PC-9 (cell line): ENCODE measurements at places on chromosomes 6 and 20. TPM values are rescaled to one million over a fixed set of nuclear protein-coding genes. Genes with fewer than 3 reads are reported as not detected.

MTHFD1L gene
- total RNA-seq = 53.3 and 65.8 TPM in 2 replicates

MAPK13 gene
- total RNA-seq = 141 and 146 TPM in 2 replicates

BTN1A1 gene
- not detected in 2 replicates for total RNA-seq

THBD gene
- total RNA-seq = 1.7 and 3.0 TPM in 2 replicates

TREM2 gene
- total RNA-seq = not detected in 2 replicates

XKR7 gene
- total RNA-seq = not detected in 2 replicates

BEND3 gene
- 3.4 and 3.8 TPM in 2 replicates for total RNA-seq

ENPP4 gene
- 6.2 and 7.1 TPM in 2 replicates for total RNA-seq

FOXS1 gene
- total RNA-seq = not detected in 2 replicates

MYB gene
- 0.95 and 1.8 TPM in 2 replicates for total RNA-seq

FGD2 gene
- 0.50 and 0.55 TPM in 2 replicates for total RNA-seq

CALHM6 gene
- not detected in 2 replicates for total RNA-seq

MAP3K7 gene
- total RNA-seq = 28.3 and 31.9 TPM in 2 replicates

TFAP2D gene
- total RNA-seq = not detected in 2 replicates

SLC12A5 gene
- total RNA-seq = 6.0 and 8.7 TPM in 2 replicates

LRRC73 gene
- 0.55 and 1.5 TPM in 2 replicates for total RNA-seq

PGC gene
- not detected in 2 replicates for total RNA-seq
